Stimulated activated CD8-positive, alpha-beta memory T cell treated with anti-CD3 and anti-CD28 coated beads, Interleukin-2, amount 100 ng/mL, for 1 hour (primary cell): ENCODE measurements at places on chromosomes 16 and 17.

DNA sequence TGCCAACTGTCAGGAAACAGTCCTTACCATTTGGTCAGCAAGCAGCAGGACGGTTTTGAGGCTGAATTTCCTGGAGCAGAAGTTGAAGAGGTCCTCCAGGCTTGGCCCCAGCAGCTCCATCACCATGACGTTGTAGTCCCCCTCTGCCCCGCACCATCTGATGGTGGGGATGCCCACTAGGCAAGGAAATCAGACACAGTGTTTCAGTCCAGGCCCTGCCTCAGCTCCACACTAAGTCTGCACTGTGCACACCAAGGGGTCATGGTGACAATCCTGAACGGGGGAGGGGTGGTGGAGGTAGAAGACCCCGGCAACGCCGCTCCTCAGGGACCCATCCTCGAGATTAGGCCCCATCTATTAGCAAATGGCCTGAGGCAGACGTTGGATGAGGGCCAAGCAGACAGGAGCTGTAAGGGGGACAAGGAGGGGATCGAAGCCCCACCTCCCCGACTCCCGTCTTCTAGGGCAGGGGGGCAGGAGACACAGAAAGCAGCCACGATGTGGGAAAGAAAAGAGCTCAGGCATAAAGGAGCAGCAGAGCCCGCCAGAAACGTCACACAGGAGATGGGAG lies 18.0 kb downstream of the CSNK1D start:
- no peak for DNase-seq

DNA sequence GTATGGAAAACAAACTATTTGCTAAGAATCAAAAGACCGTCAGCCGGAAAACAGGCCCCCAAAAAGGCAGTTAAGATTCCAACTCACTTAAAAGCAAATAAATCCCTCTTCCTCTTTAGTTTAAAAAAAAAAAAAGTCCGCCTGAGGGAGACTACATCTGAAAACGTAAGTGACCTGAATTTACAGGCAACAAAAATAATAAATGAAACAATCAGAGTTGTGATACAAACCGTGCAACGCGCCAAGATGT lies 1.1 kb downstream of the KANSL1 start:
- DNase-seq = no peak

DNA sequence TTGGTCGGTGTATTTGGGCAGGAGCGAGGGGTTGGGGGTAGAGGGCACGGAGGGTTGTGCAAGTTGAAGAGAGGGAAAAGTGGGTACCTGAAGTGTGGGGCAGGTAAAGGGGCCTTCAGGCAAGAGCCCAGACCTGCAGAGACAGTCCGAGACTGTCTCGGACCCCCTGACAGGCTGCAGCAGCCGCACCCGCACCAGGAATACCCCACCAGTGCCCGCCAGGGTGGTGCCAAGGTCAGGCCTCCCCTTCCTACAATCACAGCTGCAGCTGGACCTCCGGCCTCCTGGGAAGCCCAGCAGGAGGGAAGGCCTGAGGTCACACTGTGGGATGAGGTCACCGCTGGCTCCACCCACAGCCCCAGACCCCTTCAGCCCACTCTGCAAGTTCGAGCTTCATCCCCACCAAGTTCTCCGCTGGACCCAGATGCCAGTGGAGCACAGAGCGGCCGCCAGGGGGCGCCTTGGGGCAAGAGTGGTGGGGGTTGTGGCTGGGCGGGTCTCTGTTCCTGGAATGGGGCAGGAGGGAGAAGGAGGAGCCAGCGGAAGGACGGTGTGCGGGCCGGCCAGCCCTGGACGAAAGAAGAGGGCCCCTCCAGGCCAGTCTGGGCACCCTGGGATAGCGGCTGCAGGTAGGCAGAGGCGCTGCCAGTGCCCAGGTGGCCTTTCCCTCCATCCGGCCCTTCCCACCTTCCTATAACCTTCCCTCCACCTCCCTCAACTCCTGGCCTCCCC lies at the start of gene HSD3B7:
TSS of gene HSD3B7 (plus strand) at position 539 of the 732 bp plus-strand sequence. CDS start 452 bp downstream, outside the sequence.
- DNase-seq = peak; percentile 66

DNA sequence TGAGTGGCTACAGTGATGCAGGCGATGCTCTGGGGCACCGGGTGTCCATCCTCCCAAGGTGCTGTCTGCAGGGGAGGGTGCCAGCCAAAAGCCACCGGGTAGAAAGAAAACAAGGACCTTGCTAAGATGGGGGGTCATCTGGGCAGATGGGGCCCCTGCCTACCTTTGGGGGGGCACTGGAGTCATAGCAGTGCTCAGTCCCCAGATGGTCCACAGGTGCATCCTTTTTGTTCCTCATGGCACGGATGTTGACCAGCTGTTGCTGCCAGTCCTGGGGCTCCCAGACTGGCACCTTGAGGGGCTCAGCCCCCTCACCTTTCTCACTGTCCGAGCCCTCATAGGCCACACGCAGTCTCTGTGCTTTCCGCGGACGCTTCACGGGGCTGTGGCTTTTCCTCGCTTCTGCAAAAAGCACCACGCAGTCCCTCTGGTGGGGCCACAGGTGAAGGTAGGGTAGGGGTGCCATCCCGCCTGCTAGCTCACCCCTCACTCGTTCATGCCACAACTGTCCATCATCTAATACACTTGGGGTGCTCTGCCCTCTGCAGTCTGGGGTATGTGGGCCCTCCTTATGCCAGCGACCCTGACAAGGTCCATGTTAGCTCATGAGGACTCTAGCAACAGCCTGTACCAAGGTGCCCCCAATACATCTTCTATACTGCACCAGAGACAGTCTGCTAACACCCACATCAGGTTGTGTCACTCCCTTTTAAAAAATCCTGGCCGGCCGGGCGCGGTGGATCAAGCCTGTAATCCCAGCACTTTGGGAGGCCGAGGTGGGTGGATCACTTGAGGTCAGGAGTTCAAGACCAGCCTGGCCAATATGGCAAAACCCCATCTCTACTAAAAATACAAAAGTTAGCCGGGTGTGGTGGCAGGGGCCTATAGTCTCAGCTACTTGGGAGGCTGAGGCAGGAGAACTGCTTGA lies 1.4 kb downstream of the NTHL1 start:
- no peak for DNase-seq
